M059J (cell line): ENCODE measurements at places on chromosomes 2 and 18.

DNA sequence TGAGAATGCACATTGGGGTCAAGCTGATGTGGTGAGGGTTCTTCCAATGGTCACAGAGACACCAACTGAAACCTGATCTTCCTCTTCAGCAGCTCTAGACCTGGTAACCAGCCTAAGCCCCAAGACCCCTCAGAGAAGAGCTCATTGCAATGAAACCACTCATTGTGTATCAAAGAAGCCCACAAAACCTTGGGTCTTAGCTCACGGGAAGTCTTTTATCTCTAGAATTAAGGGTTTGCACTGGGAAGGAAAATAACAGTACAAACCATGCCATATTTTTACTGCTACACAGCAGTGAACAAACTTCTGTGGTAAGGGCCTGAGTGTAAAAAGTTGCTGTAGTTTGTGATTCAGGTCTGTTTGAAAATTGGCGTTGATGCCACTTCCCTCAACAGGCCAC, 8.6 kb upstream of the UBXN4 start:
- DNase-seq, result no peak

DNA sequence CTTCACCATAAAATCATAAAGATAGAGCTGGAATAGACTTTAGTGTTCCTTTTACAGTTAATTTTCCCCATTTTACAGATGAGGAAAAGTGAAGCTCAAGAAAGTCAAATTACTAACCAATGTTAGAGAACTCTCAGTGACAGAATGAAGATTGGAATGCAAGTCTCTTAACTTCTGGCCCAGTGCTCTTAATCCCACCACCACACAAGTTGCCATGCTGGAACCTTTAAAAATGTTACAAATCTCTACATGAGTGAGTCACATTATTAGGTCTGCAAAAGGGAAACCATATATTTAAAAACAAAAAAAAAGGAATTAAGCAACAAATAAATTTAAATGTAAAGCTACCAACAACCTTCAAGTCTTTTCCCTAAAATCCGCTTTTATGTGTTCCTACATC, 3.5 kb downstream of the NCKAP1 start:
- peak; percentile 63 for DNase-seq

- no peak for DNase-seq
Observed at GRCh38 chr2:125656190-125656589, 999.8 kb upstream of the GYPC start.

DNA sequence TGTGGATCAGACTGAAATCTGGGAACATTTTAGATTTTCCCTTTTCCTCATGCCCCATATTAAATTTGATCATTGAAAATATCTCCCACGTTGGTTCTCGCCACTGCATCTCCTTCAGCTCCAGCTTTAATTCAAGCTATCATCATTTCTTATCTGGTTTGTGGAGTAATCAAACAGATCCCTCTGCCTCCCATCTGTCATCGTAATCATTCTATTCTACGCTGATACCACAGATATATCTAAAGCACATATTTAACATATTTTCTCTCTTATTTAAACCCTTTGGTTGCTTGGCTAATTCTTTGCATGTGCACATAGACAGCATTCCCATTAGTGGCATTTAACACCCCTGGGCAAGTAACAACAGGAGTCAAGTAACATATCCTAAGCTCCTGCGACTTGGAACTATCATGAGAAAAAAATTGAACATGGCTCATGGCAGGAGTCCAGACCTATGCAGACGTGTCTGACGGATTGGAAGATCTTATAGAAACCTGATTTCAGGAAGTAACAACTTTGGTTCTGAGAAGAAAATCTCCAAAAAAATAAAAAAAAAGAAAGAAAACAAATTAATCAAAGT, 158.8 kb upstream of the KYNU start:
- DNase-seq, result no peak

GRCh38 chr2:215973954-215974699, 39.2 kb downstream of the MREG start:
- DNase-seq, result peak; percentile 49

DNA sequence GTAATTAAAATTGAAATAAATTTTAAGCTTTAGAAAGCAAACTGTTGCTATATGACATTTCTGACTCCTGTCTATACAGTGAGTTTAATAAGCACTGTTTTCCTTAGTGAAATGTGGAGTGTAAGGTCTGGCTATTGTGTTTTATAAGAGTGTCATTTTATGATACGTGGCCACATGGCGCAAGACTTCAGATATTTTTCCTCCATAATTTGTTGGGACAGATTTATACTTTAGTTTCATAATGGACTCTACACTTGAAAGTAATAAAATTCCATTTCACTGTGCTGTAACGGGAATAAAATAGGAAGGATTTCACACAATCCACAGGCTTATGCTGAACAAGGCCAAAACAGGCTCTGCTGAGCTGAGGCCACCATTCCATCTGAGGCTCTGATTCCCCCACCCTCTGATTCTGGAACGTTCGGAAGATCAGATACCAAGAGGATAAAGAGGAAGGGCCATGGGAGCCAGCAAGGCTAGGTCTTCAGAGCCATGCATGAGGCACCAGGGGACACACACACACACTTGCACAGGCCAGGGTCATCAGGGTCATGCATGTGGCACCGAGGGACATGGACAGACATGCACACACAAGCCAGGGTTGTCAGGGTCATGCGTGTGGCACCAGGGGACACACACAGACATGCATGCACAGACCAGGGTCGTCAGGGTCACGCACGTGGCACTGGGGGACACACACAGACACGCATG, 35.6 kb downstream of the HDAC4 start:
- no peak for DNase-seq

DNA sequence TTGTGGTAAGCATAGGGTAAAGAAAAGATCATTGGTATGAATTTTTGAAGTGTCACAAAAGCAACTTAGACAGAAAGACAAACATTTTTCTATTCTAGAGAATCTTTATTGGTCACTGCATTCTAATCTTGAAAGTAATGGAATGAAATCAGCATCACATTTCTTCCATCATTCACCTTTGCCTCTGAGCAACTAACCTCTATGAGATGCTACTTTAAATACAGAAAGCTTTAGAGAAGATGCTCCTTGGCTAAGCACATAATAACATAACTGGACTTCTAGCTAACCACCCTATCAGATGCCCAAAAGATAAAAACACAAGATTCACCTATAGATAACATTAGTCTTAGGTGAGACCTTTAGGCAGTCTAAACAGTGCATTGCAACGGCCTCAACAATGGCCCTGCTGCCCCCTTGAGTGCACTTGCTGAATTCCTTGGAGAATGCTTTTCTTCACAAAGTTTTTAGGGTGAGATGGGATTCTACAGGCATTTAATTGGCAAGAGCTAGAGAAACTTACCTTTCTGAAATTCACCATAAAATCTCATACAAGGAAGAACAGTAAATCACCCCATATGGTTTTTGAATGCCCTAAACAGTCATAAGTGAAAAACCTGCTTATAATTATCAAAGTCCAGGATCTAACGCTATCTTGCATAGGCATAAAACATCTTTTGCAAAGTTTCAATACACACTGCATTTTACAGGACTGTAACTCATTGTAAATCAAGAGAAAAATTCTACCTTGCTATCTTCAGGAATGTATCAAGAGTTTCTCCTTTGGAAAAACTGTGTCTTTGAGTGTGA, 791.3 kb upstream of the CHAC2 start:
- peak; percentile 3 for DNase-seq

DNA sequence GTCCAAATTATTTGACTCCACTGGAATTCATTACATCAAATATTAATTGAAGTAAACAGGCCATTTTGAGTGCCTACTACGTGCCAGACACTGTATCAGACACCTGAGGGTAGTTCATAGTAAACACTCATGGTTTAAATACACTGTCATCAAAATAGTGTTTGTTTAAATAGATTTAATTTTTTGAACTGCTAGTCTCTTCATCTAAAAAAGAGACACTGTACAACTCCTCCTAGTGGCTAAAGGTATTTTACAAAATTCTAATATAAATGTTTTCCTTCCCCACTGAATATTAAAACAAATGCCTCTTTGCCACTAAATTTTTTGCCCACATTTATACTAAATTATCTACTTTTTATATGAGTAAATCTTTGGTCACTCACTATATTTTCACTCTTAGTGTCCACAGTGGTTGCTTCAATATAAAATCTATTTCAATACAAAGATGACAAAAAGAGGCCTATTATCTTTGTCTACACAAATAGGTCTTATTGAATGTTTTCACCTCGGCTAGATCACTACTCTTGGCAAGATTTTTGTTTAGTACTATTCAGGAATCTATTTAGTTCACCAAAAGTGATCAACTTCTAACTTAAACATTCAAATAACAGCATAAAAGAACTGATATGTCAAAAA, 122.1 kb downstream of the TMEM247 start:
- no peak for DNase-seq

GRCh38 chr2:133705287-133705686, 137.0 kb upstream of the NCKAP5 start:
- peak; percentile 42 for DNase-seq

- DNase-seq, result peak; percentile 46
Observed at GRCh38 chr2:46471-47345, at the start of gene FAM110C. FAM110C (minus strand) TSS chr2:46505; CDS start chr2:46385, 120 bp downstream.

DNA sequence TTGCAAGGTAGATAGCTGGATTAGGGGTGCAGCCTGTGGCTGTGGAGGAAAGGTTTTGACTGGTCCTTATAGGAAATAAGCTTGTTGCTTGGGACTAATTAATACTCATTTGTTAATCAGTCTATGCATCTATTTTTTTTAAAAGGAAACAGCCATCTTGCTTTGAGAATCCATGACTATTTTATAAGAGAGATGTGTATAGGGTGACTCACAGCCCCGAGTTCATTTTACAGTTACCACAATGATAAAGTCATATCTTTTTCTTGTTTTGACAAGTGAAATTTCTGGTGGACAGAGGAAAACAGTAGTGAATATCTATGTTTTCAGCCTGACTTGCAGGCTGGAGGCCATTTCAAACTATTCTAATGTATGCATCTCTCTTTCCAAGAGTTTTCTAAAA, 193.5 kb upstream of the CCDC68 start:
- peak; percentile 65 for DNase-seq

- peak; percentile 77 for DNase-seq
Observed at GRCh38 chr2:235135990-235136561, 184.3 kb downstream of the SH3BP4 start.

GRCh38 chr2:148527488-148528340, 116.8 kb upstream of the EPC2 start:
- DNase-seq, result peak; percentile 37

DNA sequence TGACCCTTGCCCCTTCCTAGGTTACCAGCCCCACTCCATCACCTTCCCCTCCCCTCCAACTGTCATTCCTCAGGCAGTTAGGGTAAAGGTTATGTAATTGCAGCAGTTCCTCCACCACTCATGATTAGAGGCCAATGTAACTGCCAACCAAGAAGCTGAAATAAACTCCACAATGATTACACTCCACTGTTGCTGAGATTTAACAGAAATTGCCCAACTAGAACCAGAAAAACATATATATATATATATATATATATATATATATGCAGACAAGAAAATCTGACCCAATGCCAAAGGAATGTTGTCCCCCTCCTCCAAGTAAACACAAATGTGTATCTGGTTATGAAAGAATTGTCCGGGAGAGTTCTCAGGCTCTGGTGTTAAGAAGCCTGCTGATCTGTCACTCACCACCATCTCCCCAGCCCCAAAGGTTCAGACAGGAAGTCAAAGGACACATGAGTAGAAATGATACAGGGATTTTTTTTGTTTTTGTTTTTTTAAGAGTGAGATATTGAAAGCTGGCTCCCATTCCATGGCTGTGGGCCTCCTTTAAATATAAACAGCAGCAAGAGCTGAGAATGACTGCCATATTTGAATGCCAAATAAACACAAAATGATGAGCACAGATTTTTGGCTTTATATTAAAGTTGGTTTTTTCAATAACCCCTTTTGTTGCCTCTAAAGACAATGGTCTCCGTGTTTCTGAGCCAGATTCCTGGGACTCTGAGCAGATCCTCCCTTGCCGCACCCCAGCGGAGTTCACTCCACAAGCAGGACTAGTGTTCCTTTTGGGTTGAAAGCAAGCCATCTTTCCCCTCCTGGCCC, 127.2 kb upstream of the MAPRE2 start:
- DNase-seq, result peak; percentile 30
